Inflammatory macrophage treated with lipopolysaccharide for 4 hours (primary cell): ENCODE measurements at places on chromosomes 2 and 18.
A peak's percentile ranks its signal among the peaks of the same experiment; 100 is the strongest.

DNA sequence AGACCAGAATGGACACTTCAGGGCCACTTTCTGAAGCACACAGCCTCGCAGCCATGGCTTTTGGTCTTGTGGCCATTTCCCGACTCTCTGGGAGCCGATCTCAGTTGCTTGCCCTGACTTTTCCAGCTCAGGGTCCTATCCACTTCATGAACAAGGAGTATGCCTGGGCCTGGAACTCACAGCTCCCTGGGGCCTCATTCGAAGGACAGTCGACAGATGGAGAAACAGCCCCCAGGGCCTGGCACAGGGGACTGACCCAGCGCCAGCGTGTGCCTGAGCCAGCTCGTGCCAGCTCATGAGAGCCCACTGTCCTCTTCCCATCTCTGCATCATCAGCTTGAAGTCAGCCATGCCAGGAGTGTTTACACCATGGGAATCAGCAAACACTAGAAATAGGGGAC lies 134.6 kb upstream of the GPC1 start:
- DNase-seq: no peak

GRCh38 chr2:218993345-218994315 lies at the start of gene CRYBA2:
Gene CRYBA2 (minus strand): TSS chr2:218993422. CDS start chr2:218993176, 246 bp downstream.
- DNase-seq: no peak

DNA sequence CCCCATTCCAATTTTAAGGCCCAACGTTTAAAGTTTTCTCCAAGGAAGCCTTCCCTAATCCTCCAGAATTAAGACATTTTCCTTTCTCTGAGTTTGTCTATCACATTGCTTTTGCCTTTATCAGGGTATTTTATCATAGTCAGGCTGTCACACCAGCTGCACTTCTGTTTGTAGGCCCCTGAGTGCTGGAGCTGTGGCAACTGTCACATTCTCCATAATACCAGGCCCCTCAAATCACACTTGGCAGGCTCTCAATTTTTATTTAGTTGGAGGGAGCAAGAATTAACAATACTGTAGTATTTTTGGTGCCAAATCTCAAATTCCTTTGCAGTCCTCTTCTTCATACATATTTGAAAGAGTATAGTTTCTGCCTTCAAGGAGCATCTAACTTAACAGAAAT lies 122.2 kb downstream of the FSHR start:
- no peak for DNase-seq

- no peak for DNase-seq
These were observed 532.1 kb downstream of the RNF144A start for GRCh38 chr2:7449298-7449697.

DNA sequence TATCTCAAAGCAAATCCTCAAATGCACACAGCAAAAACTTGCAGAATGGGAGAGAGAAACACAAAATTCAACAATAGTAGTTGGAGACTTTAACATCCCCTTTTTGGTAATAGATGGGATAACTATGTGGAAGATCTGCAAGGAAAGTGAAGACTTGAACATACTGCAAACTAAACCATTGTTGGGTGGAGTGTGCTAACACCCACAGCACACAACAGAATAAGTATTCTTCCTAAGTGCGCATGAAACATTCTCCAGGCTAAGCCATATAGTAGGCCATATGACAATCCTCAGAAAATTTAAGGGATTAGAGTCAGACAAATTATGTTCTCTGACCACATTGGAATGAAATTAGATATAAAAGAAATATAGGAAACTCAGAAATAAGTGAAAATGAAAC lies 230.6 kb downstream of the FBXO15 start:
- no peak for DNase-seq

- no peak for DNase-seq
These were observed at the start of gene CDK15 for GRCh38 chr2:201806442-201807170. Gene CDK15 (plus strand): TSS chr2:201806537. CDS start chr2:201806665, 128 bp downstream.

- no peak for DNase-seq
These were observed 22.6 kb upstream of the SUCLG1 start for GRCh38 chr2:84481702-84482101.

GRCh38 chr2:2566396-2567323 lies 235.6 kb upstream of the MYT1L start:
- DNase-seq: no peak

GRCh38 chr2:26578581-26578980 lies 62.6 kb downstream of the CIB4 start:
- no peak for DNase-seq

DNA sequence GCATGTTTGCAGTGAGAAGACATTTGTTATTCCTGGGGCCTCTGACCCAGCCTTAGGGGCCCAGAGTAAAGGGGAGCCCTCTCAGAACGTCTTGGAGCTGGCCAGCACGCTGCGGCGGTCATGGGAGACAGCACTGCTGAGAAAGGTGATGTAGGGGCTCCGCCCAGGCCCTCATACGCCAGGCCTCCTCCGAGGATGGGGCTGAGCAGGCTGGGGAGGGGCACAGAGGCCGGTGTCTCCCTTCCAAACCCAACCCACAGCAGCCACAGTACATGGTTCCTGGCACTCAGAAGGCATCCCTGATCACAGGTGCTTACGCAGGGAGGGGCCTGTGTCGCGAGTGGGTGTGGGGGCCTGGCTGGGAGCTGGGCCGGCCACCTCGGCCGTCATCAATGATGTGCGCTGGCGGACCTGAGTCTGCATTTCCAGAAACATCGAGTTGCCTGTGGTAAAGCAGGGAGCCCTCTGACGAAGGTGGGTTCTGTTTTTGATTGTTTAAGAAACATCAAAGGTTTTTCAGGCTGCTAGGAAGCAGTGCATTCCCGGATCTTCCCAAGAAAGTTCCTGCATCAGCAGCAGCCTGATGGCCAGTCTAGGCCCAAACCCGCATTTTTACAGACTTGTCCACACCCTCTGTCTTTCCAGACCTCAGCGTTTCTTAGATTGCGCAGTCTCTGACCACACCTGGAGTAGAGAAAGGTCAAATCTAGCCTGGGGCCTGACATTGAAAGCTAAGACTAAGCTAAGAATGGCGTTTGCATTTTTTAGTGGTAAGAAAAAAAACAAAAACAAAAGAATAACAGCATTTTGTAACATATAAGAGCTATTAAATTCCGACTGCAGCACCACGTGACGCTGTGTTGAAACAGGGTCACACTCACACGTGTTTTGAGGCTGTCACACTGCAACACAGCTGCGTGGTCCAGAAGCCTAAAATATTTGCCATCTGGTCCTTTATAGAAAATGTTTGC lies 51.2 kb upstream of the PXDN start:
- no peak for DNase-seq

- peak; percentile 46 for DNase-seq
These were observed 5.1 kb upstream of the PIEZO2 start for GRCh38 chr18:11154368-11154989.

DNA sequence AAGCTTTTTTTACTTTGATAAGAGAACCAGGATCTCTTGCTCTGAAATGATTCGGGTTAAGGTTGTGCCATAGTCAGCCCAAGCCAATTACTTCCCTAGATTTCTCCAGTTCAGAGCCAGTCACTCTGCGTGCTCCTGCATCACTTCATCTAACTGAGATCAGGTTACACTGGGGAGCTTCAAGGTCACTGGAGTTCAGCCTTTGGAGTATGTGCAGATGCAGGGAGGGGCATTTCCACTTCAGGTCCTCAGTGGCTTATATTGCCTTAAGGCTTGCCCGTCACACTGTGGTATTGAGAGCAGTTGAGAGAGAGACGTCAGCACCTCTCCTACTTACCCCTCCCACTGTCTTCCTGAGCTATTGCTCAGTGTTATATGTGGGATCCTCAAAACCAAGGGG lies 317.8 kb downstream of the EPHA4 start:
- no peak for DNase-seq

DNA sequence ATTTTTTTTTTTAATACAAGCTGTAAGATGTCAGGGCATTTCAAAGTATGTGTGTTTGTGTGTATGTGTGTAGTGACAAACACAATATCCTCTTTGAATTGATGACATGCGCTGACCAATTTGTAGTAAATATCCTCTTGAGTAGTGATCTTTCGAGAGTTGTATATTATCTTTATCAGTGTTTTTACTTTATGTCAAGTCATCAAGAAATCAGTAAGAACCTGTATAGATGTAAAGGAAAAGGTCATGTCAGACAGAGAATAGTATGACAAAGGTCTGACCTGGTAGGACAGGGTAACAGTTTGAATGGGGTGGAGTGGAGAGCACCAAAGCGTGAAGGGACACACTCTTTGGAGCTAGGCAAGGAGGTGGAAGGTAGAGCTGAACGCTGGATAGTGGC lies 1931.4 kb upstream of the CELF4 start:
- DNase-seq: no peak

GRCh38 chr2:4553241-4553640 lies 849.9 kb downstream of the DCDC2C start:
- no peak for DNase-seq

GRCh38 chr18:32930695-32931301 lies 158.0 kb upstream of the KLHL14 start:
- peak; percentile 47 for DNase-seq

DNA sequence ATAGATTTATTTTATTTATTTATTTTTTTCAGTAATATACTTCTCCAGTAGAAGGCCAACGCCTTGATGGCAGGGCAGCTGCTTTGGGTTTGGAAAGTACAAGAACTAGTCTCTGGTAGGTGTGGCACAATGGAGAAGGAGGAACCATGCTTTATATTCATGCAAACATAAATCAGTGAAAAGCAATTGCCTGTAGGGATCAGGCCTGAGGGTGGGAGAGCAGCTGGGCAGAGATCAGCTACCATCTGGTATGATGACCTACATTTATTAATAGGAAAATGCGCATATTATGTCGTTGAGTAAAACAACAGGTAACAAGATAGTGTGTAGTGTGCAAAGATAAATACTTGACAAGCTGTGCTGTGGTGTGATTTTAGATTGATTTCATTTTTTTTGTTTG lies 120.4 kb upstream of the TLK1 start:
- DNase-seq: no peak

DNA sequence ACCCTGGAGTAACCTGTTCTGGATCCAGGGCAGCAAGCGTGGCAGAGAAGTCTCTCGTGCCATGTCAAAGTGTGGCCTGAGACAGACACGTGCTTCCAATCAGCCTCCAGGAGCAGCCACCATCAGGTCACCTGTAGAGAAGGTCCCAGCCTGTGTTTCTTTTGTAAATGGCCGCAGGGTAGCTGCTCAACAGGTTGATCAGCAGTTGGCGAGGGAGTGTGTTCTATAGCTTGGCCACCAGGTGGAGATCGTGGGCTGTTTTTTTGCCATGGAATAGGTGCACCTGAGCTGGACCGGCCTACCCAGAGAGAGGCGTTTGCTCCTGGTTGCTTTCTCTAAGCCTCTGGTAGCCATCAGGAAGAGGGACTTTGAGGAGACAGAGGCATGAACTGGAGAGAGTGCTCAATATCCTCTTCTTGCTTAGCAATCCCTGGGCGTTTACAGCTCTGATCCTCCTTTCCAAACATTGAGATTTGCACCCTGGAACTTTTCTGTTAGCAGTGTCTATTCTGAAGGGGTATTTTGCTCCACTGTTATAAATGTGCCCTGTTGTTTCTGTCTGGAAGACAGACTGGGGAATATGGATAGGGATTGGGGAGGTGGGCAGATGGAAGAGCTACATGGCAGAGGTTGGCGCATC lies 34.2 kb upstream of the EN1 start:
- peak; percentile 54 for DNase-seq

GRCh38 chr18:52822160-52822559 lies 482.2 kb downstream of the DCC start:
- DNase-seq: no peak

DNA sequence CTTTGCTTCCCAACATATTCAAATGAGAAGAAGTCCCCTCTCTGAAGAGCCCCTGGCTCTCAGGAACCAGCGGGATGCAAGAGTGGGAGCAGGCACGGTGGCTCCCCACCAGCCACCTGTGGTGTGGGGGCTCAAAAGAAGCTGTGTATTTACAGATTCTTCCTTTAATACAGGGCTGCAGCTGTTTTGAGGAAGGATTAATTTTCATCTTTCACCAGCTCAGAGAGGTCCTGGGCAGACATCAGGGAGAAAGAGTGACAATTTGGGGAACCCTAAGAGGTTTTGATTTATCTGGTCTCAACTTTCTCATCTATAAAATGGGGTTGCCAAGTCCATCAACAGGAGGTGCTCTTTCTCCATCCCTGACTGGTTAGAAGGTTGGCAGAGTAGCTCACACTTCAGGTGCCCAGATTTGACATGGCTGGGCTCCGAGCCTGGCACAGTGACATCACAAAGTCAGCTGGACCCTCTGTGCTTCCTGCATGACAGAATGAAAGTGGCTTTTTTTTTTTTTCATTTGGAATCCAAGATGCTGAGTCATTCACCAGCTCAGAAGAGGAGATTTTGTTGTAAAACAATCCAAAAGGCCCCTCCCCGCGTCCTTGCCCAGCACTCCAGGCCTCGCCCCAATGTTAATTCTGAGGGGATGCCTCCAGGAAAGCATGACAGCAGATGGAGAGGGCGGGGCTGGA lies 15.5 kb upstream of the SIX2 start:
- DNase-seq: no peak
